ENCODE measurements at places on chromosomes 11 and 22.

DNA sequence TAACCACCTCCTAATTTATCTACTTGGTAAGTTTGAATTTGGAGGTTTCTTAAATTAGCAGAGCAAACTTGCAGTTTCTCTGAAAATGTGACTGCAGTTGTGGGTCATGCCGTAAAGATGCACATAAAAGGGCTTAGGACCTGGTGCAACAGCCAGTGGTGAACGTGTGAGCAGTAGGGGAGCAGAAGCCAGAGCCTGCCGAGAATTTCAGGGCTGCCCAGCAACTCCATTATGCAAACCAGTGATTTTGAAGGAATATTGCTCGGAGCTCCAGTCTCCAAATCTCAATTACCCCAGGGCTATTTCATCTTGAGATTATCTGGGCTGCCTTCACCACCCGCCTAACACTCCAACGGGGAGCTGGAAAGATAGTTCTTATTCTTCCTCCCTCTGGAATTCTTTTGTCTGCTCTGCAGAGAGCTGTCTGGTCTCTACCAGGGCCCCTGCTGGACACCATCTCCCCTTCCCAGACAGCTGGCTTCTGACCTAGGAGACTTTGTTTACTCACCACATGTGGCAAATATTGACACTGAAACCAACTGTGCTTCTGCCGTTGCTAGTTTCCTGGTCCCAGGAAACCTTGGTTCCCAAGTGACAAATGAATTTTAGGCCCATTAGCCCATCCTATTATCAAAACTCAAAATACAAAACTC lies 93.9 kb downstream of the DSCAML1 start:
- DNase-seq = no peak

- no peak for DNase-seq
Measured at GRCh38 chr22:43066844-43067385, 22.3 kb downstream of the TTLL1 start.

GRCh38 chr22:23527971-23528740 lies 51.9 kb downstream of the IGLL1 start:
- DNase-seq = no peak

- no peak for DNase-seq
Measured at GRCh38 chr22:37319469-37319868, 37.2 kb downstream of the CYTH4 start.

GRCh38 chr22:29028468-29028867 lies 33.2 kb downstream of the C22orf31 start:
- no peak for DNase-seq

GRCh38 chr11:125275905-125276618 lies 111.5 kb downstream of the PKNOX2 start:
- no peak for DNase-seq

All from endothelial cell (in vitro differentiated cells).